ENCODE measurements at places on chromosomes 7 and 10.

- no peak for DNase-seq
Measured at GRCh38 chr7:138325434-138325833, 134.6 kb upstream of the TRIM24 start.

GRCh38 chr10:123151737-123152135, 2.5 kb upstream of the BUB3 start:
- no peak for DNase-seq

DNA sequence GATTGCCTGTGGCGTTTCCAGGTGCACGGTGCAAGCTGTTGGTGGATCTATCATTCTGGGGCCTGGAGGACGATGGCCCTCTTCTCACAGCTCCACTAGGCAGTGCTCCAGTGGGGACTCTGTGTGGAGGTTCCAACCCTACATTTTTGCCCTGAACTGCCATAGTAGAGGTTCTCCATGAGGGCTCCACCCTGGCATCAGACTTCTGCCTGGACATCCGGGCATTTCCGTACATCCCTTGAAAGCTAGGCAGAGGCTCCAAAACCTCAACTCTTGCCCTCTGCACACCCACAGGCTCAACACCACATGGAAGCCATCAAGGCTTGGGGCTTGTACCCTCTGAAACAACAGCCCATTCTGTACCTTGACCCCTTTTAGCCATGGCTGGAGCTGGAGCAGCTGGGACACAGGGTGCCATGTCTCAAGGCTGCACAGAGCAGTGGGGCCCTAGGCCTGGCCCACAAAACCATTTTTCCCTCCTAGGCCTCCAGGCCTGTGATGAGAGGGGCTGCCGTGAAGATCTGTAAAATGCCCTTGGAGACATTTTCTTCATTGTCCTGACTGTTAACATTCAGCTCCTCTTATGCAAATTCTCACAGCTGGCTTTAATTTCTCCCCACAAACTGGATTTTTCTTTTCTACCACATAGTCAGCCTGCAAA, 10.0 kb upstream of the FGL2 start:
- DNase-seq, result no peak

- no peak for DNase-seq
Measured at GRCh38 chr7:33671531-33672262, 233.6 kb upstream of the BMPER start.

GRCh38 chr7:73833251-73833919, 2.6 kb downstream of the CLDN4 start:
- DNase-seq, result no peak

DNA sequence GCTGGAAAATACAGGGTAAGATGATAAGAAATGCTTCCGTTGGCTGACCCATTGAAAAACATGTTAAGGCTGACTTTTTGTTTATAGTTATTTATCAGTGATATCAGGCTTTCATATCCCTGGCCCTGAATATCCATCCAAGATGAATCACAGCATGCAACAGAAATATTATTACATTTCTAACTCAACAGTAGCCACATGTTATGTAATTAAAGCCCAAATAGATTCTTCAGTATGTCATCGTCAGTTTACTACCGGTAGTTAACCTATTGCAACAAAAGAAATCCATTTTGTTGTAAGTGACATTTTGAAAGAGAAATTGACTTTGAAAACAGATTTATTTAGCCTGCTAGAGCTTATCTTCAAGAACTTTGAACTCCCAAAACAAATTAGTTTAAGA, 354.1 kb upstream of the CELF2 start:
- no peak for DNase-seq

- peak; percentile 73 for DNase-seq
Measured at GRCh38 chr7:129091484-129092002, 36.6 kb upstream of the TNPO3 start.

GRCh38 chr7:15751191-15751701, 64.8 kb upstream of the MEOX2 start:
- no peak for DNase-seq

- DNase-seq, result no peak
Measured at GRCh38 chr7:141483044-141483443, 68.2 kb upstream of the AGK start.

DNA sequence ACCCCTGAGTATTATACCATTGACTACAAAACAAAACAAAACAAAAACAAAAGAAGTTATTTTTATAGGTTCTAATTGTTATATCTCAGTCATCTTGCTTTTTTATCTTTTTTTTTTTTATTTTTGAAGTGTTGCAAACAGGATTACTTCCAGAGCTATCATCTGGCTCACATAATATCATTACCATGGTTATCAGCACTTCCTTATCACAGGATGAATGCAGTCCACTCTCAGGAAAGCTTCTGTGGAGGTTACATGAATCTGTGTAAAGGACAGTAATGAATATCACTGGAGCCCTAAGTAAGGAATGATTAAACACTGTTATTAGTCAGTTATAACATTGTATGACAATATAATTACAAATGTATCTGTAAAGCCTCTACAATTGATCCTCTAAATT, 451.5 kb downstream of the PLXDC2 start:
- DNase-seq, result no peak

DNA sequence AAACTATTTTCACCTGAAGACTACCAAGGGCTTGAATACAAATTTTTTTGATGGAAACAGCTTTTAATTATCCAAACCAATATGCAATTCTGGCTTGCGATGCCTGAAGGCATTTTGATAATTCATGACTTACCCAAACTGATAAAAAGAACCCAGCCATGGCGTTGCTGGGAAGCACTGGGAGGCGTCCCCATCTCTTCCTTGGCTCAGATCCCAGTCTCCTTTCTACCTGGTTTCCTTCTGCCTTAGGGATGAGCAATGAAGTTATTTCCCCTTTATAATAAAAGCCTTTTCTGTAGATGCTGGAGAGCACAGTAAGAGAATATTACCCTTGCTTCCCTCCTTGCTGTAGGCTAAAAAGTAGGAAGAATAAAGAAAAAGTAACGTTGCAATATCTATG, 129.1 kb upstream of the ANK3 start:
- no peak for DNase-seq

DNA sequence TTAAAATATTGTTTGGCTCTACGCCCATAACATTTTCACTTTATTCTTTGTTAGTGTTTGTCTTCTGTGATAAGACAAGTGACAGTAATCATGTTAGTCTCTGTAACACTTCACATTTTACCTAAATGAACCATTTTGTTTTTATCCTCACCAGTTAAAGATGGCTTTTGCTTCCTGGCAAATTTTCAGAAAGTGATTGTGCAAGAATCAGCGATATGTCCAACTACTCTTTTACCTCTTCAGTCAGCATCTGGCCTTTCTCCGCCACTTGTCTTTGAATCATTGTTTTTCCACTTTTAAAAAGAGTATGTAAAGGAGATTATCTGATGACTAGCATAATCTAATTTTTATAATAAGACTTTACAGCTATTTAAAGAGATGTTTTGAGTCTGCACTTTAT, 3.5 kb downstream of the DGKB start:
- no peak for DNase-seq

- no peak for DNase-seq
Measured at GRCh38 chr10:7405637-7406036, 5.2 kb downstream of the SFMBT2 start.

- DNase-seq, result no peak
Measured at GRCh38 chr7:33738260-33738935, 166.9 kb upstream of the BMPER start.

DNA sequence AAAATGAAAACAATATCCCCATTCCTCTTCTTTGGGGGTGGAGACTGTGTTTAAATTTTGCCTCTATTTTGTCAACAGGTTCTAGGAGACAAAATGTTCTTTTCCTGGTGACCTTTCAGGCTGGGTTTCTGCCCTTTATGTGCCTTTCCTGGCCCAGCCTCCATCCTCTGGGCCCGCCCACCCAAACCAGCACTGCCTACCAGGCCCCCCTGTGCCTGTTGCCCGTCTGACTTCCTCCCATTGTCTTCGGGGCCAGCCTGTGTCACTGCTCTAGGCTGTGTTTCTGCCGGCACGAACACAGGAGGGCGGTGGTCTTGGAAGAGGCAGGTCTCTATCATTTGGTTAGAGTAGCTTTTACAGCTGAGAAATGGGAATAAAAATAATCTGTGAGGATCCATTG, 13.9 kb downstream of the TSPAN14 start:
- DNase-seq, result no peak
